Inflammatory macrophage (primary cell): ENCODE measurements at places on chromosomes 12 and 14.

GRCh38 chr14:78674820-78675219 lies 504.6 kb downstream of the NRXN3 start:
- no peak for DNase-seq

GRCh38 chr12:90974286-90974685 lies 19.3 kb upstream of the CCER1 start:
- no peak for DNase-seq

DNA sequence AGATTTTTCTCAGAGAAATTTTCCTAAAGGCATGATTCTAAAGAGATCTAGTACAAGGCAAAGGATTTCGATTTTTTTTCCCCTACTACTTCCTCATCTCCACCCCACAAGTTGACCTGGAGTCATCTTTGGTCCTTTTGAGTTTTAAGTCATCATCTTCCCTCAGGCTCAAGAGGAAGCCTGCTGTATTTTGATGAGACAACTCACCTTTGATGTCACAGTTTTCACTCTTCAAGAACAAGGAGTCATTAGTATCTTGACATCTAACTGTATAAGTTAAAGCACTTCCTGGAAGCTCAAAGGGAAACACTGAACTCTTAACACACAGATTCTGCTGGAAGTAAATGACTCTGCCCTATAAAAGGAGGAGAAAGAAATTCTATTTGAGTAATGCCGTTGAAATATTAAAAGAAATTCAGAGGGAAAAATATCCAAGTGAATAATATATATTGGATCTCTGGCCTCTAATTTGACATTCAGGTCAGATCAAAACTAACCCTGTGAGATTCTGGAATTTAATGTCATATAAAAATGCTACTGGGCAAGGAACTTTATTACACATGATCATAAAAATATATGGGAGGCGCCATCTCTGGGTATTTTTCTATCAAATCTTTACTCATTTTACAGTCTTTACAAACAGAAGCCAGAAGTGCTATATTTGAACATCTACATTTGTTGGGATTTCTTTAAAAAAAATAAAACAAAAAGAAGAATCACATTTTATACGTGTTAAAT lies 435.0 kb downstream of the NRXN3 start:
- DNase-seq, result no peak

GRCh38 chr14:74015963-74016362 lies 3.1 kb downstream of the ENTPD5 start:
- DNase-seq, result no peak

- no peak for DNase-seq
Observed at GRCh38 chr12:104472748-104473147, 16.0 kb downstream of the CHST11 start.
